ENCODE measurements at places on chromosomes 6 and 20. TPM values are rescaled to one million over a fixed set of nuclear protein-coding genes. Genes with fewer than 3 reads are reported as not detected.

Gene PTCHD4
- polyA plus RNA-seq = 1.3 TPM

DNA sequence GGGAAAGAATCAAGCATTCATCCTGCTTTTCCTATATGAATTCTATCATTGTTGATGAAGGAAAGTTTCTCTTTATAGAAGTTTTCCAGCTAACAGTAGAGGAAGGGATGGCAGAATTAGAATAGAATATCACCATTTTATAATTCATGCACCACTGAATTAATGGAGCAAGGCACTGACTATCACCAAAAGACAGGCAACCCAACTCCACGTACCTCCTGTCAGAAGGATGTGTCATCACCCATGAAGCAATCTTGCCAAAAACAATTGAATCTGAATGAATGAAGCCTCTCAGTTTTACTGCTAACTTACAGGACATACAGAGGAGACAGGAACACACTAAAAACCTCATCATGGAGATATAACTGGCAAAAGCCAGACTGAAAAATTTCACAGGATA lies 122.4 kb downstream of the NFATC2 start:
- H3K27me3 ChIP-seq = no peaks in the 10 kb centered on the region
- DNase-seq = no peak
- H3K4me1 ChIP-seq = no peaks in the 10 kb centered on the region
- no peak overlapping the region for H3K4me3 ChIP-seq

DNA sequence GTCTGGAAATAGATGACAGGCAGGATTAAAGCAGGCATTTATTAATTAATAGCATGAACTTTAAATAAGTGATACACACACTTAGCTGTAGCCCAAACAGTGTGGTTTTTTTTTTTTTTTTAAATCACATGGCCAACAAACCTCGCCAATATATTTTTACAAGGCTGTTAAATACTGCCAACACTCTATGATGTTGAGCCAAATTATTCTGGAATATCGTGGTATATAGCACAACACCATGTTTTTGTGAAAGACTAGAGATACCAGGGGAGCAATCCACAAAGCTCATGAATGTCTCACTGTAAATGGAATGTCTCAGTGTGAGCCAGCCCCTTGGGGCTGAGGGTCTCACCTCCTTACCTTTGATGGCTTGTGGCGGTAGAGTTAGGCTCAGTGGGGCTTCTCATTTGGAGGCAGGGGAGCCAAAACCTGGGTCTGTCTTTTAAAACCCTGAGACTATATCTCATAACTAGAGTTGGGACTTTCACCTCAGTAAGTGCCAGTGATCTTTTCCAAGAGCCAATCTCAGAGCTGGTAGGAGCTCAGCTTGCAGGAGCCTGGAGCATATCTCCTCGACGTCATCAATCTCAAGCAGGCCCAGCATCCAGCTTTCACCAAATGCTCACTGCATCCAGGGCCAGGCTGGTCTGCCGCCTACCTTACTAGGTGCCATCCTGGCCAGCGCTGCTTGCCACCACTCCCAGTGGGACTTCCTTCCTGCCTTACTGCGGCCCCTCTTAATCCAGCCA lies 78.5 kb upstream of the FAM184A start:
- no peaks in the 10 kb centered on the region for H3K36me3 ChIP-seq
- no peak for DNase-seq
- no peaks in the 10 kb centered on the region for H3K27me3 ChIP-seq
- no peak overlapping the region for H3K27ac ChIP-seq

GRCh38 chr20:51360451-51361201 lies 181.9 kb downstream of the NFATC2 start:
- H3K4me3 ChIP-seq = no peak overlapping the region
- no peak overlapping the region for H3K27ac ChIP-seq

- no peak overlapping the region for H3K27ac ChIP-seq
- no peak overlapping the region for H3K4me3 ChIP-seq
- DNase-seq = no peak
- H3K4me1 ChIP-seq = no peaks in the 10 kb centered on the region
- no peaks in the 10 kb centered on the region for H3K36me3 ChIP-seq
Measured at GRCh38 chr6:148392671-148393070, 50.0 kb downstream of the SASH1 start.

Gene CD24
- polyA plus RNA-seq = 330 TPM

Gene NFATC2
- polyA plus RNA-seq = 10.3 TPM

Data from hepatocyte (in vitro differentiated cells).